Left lung (tissue), 14 donors: ENCODE measurements at places on chromosomes 2 and 18.
A peak's percentile ranks its signal among the peaks of the same experiment; 100 is the strongest.

GRCh38 chr2:187434342-187434785, 13.7 kb downstream of the CALCRL start:
- DNase-seq, result no peak

DNA sequence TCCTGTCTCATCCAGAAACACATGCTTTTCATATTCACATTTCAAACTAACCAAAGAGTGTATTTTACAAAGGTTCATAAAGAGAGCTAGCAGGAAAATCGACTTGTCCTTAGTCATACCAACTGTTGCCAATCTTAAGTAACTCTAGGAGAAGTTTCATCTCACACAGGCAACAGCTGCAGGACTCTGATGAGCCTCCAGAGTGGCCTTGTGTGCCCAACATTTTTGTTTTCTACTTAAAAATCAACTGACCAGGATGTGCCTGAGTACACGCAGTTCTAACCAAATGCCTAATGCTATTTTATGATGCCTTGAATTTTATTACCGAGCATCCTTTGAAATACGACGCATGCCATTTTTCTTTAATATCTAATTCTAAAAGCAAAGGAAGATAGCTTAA, 595.9 kb upstream of the LRRTM4 start:
- DNase-seq, result no peak

- DNase-seq, result no peak
Observed at GRCh38 chr2:149763358-149763757, 175.8 kb upstream of the MMADHC start.

GRCh38 chr18:76389716-76390115, 105.3 kb downstream of the ZNF516 start:
- no peak for DNase-seq

DNA sequence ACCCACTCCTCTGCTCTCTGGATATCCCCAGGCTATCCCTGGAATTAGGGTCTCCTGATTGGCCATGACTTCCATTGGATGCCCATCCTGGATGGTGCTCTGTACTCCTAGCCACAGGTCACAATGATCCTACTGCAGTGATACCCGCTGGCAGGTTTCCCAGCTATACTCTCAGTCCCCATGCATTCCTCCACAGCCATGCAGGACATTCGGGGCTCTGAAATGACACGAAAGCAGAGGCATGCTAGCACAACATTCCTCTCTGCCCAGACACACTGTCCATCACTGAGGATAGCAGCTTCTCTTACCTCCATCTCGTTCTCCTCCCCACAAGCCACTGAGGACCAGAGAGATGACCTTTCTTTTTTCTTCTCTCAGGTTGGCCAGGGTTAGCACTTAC, 51.7 kb upstream of the SPATS2L start:
- DNase-seq, result no peak

GRCh38 chr2:66569321-66569851, 134.5 kb downstream of the MEIS1 start:
- peak; percentile 74 for DNase-seq

DNA sequence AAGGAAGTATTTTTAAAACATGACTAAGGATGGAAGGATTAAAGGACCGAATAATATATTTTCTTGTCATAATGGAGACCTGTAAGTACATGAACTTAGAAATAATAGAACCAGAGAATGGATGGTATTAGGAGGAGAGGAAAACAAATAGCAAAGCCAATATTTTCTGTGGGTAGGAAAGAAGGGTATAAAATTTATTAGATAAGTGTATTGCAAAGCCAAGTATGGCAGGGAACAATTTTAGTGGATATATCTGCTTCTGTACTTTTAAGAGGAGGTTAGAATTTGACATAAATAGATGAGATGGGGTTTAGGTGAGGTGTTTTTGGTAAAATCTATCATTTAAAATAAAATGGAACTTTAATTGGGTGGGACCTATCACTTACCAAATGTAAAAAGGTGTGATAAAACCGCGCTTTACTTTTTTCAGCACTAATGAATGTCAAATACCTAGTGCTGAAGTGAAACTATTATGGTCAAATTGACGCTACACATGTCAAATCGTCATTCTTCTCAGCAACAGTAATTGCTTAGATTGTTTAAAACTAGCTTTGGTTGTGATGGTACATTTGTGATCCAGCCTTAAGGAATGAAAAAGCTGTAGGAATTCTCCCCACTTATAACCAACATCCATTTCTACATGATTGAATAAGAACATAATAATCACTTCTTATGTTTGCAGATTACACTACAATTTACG, 78.1 kb upstream of the ZEB2 start:
- DNase-seq, result no peak

DNA sequence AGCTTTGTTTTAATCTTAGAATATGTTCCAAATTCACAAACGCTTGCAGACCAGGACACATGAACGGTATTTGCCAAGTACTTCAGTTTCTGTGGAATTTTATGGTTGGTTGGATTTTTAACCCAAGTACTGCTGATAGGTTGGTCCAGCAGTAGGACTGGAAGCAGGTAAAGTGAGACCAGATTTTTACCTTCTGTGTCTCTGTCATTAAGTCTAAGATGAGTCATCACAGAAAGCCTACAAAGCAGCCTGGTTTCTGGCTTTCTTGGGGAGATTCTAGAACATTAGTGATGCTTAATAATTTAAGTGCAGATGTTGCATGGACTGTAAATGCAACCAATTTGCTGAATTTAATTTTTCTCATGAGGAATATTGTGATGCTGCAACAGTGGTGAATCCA, 100.5 kb downstream of the SCG2 start:
- DNase-seq, result no peak
